D721Med (cell line): ENCODE measurements at places on chromosomes 3 and 15.

DNA sequence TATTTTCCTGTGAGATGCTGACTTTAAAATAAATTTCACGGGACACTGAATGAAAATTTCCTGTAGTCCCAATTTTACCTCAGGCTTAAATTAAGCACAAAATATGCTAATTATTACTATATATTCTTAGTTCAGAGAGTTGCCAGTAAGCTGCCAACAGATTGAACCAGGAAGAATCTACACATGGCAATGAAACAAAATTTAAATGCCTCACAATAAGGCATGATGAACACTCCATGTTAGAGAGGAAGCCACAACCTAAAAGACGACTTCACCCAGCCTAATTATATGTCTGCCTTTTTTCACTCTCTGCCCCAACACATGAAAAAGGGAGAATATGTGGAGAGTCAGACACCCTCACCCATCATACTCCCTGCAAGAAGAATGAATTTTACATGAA is 39.7 kb downstream of the DNAAF4 start:
- no peak for DNase-seq

DNA sequence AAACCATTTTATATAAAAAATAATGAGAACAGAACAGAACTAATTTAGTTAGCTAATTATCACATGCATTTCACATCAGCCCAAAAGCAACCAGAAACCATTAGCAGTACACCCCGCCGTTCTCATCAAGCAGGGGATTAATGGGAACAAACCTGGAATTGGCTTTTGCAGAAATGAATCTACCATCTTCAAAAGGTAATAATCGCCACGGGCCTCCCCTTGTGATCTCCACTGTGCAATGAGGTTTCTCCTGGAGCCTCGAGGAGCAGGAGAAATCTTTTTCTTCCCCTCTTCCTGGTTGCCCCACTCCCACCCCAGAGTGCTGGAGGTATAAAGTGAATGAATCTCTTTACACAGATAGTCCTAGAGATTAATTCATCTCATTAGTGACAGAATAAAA is 1003.5 kb downstream of the AGBL1 start:
- no peak for DNase-seq

- DNase-seq: peak; percentile 10
Observed at GRCh38 chr3:104628185-104628789, 738.4 kb upstream of the ALCAM start.

GRCh38 chr3:167466966-167467365 is 6.9 kb downstream of the SERPINI2 start:
- DNase-seq: no peak

- no peak for DNase-seq
Observed at GRCh38 chr3:14462738-14463137, 60.3 kb downstream of the SLC6A6 start.

- DNase-seq: no peak
Observed at GRCh38 chr3:185862920-185863319, 38.1 kb upstream of the IGF2BP2 start.

DNA sequence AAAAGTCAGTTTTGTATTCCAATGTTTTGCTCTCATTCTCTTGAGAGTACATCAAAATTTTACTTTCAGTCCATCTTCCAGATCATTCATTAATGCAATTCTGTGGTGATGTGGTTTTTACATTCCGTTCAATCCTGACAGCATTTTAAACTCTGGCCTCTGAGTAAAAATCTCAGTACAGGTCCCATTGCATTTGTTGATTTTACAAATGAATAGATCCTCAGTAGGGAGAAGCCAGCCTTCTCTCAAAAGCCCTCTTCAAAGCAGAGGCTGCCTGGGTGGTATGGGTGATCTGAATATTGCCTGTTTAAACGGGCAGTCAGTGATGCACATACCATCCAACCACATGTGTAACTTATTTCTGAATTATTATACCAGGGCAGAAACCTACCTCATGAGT is 72.5 kb upstream of the TSC22D2 start:
- no peak for DNase-seq

DNA sequence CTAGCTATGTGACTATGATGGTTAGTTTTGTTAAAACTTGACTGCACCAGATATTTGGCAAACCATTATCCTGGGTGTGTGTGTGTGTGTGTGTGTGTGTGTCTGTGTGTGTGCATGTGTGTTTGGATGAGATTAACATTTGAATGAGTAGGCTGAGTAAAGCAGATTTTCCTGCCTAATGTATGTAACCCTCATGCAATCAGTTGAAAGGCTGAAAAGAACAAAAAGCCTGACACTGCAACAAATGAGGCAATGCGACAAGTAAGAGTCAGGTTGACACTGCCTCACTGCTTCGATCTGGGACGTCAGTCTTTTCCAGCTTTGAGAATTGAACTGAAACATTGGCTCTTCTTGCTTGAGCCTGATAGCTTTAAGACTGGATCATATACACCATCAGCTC is 643.0 kb downstream of the NAALADL2 start:
- DNase-seq: no peak

DNA sequence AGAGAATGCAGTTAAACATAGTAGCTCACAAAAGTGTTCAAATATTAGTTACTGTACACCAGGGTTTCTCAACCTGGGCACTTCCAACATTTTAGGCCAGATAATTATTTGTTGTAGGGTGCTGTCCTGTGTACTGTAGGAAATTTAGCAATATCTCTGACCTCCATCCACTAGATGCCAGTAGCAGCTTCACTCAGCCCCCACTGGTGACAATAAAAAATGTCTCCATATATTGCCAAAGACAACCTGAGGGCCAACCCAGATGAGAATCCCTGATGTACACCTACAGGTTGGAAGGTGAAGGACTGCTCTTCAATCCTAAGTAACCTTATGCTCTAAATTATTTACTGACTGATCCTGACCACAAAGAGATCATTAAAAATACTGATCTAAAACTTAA is 32.5 kb downstream of the DCUN1D1 start:
- DNase-seq: no peak

- no peak for DNase-seq
Observed at GRCh38 chr15:60179786-60180391, 175.8 kb downstream of the FOXB1 start.

DNA sequence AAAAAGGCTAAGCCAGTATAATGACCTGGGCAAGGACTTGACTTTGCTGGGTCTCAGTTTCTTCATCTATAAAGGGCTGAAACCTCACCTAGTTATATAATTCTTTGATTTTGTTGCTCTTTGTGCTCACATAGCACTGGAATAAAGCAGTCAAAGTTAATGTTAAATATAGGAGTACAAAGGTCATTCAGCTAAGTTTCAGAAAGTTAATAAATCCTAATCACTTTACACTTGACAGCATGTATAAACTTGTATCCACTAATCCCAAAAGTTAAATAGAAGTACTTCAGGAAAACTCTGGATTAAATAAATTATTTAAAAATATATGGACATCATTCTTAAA is 33.9 kb downstream of the PLCL2 start:
- no peak for DNase-seq

GRCh38 chr3:190585805-190586630 is 72.1 kb downstream of the IL1RAP start:
- DNase-seq: no peak

DNA sequence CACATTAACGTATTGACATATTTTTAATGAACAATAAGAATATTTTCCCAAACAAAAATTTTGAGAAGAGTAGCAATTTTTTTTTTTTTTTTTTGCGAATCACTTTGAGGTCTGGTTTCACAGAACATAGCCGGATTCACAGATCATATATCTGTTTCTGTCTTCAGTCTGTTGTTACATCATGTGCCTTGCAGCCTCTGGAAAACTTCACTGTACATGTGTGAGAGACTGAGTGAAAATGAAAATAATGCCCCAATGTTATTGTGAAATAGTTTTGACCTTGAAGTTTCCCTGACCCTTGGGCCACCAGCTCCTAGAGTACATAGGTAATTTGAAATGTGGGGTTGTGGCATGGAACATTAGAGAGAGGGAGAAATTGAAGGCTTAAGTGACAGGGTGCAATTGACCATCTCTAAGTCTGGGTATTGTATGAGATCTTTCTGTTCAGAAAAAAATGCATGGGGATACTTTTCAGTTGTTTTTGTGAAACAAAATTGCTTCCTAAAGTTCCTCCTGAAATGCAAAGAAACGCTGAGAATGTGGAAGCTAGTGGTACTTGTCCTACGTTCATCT is 14.0 kb downstream of the ITPR1 start:
- no peak for DNase-seq
